ENCODE measurements at places on chromosomes 16 and 17.

DNA sequence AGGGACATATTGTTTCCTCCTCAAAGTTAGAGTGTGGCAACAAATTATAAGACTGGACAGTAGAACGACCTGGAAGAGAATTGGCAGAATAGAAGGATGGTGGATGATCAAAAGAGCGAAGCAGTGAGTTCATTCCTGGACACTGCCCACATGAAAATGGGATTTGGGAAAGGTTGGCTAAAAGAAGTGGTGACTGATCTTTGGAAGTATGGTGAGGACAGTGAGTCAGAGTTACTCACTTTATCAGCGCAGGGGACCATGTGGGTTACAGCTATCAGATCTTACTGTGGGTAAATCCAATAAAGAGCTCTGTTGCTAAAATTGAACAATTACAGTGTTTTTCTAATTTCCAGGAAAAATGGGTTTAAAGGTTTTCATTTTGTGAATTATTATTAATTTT lies 2.7 kb upstream of the TANC2 start:
- H3K4me3 ChIP-seq: no peak overlapping the region
- no peaks in the 10 kb centered on the region for H3K27me3 ChIP-seq
- no peak for DNase-seq
- no peaks in the 10 kb centered on the region for H3K36me3 ChIP-seq
- H3K4me1 ChIP-seq: peaks cover 12% of the 10 kb centered on the region

DNA sequence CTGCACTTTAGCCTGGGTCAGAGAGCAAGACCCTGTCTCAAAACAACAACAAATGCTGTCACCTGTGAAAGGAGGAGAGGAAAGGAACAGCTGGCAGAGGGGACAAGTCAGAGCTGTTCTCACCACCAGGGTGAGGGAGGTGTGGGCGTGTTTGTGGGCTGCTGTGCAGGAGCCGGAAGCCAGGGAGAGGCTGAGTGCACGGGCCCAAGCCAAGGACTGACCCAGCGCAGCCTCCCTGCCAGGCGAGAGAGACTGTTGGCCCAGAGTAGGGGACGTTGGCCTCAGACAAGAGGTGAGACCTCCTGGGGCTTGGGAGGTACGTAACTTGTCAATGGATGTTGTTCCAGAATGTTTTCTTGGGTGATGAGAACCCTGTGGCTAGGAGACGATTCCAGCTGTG lies 10.7 kb downstream of the SPNS2 start:
- DNase-seq: peak; percentile 54
- H3K36me3 ChIP-seq: no peaks in the 10 kb centered on the region
- H3K4me3 ChIP-seq: no peak overlapping the region

GRCh38 chr17:76408037-76408849 lies 23.8 kb downstream of the SPHK1 start:
- H3K4me3 ChIP-seq: no peak overlapping the region
- no peaks in the 10 kb centered on the region for H3K4me1 ChIP-seq
- H3K36me3 ChIP-seq: peaks cover under 1% of the 10 kb centered on the region

- H3K36me3 ChIP-seq: no peaks in the 10 kb centered on the region
- peaks cover 10% of the 10 kb centered on the region for H3K4me1 ChIP-seq
- peaks cover 15% of the 10 kb centered on the region for H3K27me3 ChIP-seq
- no peak overlapping the region for H3K27ac ChIP-seq
Measured at GRCh38 chr17:63537001-63537400, 13.3 kb upstream of the DCAF7 start.

- peaks cover 67% of the 10 kb centered on the region for H3K4me1 ChIP-seq
- DNase-seq: peak; percentile 83
- H3K27ac ChIP-seq: peak overlapping the region; percentile 88
- H3K27me3 ChIP-seq: no peaks in the 10 kb centered on the region
Measured at GRCh38 chr17:12680407-12680897, 14.8 kb downstream of the MYOCD start.

DNA sequence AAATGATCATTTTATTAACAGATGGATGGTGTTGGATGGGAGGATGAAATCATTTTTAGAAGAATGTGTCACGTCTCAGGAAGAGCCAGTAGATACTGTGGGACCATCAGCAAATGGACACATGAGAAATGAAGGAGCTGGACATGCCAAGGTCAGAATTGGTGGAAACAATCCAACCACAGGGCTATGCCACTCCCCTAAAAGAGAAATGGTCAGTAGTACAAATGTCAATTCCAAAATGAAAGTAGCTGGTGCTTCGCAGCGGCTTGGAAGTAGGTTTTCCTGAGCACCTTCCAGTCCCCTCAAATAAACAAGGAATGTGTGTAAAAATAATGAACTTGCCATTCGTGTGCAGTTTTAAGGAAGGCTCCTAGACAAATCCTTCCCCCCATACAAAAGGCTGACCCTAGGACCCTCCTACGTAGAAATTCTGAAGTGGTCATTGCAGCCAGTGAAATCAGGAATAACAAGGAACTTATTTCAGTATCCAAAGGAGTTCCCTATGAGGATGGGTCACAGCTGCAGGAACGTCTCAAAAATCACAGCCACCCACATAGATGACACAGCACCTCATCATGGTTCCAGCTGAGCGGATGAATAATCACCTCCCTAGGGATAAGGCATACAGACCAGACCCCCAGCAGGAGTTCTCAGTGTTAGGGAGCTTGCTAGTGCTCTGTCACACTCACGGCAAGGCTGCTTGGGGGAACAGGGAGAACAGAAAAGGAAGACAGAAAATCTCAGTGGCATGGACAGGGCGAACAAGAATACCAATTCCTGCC lies 239.2 kb downstream of the HS3ST3A1 start:
- H3K27ac ChIP-seq: no peak overlapping the region
- no peak for DNase-seq

GRCh38 chr17:3788200-3788599 lies 12.8 kb downstream of the ITGAE start:
- H3K27ac ChIP-seq: no peak overlapping the region
- H3K36me3 ChIP-seq: no peaks in the 10 kb centered on the region
- H3K4me1 ChIP-seq: no peaks in the 10 kb centered on the region
- no peak overlapping the region for H3K4me3 ChIP-seq
- no peaks in the 10 kb centered on the region for H3K27me3 ChIP-seq
- no peak for DNase-seq

DNA sequence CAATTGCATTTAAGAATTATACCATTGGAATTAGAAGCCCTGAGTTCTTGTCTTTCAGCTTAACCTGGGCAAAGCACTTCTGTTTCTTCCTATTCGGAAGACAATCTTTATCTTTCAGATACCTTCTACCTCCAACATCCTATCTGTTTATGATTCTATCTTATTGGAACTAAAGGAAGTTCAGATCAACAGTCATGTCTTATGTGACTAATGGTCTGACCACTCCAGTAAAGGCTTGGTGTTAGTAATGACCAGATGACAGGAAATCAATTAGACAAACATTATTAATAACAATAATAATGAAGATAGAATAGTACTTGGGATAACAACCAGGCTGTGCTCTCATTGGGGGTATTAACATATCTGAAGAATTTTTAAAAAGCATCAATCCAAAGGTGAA lies 11.3 kb downstream of the HS3ST3A1 start:
- no peak overlapping the region for H3K27ac ChIP-seq
- H3K27me3 ChIP-seq: no peaks in the 10 kb centered on the region
- no peak overlapping the region for H3K4me3 ChIP-seq
- H3K36me3 ChIP-seq: no peaks in the 10 kb centered on the region
- no peak for DNase-seq
- no peaks in the 10 kb centered on the region for H3K4me1 ChIP-seq

DNA sequence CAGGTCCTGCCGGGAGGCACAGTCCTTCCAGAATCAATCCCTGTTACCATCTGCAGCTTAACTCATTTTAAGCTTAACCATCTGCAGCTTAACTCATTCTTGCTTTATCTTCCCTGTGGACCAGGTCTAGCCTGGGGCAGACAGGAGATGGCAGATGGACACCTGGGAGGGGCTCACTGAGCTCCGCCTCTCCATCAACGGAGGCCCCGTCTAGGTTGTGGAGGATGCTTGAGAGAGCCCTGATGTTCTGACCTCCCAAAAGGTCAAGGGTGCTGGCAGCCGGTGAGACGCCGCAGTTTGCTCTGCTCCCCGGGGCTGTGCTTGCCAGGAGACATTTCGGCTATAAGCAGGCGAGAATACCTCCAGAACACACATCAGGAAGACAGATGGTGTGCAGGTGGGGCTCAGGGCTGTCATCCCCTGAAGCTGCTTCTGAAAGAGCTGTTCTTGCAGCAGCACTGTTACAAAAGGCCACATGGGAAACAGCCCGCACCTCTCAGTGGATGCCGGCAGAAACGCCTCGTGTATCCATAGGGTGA lies 41.3 kb downstream of the BAIAP2 start:
- DNase-seq: no peak
- H3K4me1 ChIP-seq: peaks cover 23% of the 10 kb centered on the region
- no peak overlapping the region for H3K27ac ChIP-seq

DNA sequence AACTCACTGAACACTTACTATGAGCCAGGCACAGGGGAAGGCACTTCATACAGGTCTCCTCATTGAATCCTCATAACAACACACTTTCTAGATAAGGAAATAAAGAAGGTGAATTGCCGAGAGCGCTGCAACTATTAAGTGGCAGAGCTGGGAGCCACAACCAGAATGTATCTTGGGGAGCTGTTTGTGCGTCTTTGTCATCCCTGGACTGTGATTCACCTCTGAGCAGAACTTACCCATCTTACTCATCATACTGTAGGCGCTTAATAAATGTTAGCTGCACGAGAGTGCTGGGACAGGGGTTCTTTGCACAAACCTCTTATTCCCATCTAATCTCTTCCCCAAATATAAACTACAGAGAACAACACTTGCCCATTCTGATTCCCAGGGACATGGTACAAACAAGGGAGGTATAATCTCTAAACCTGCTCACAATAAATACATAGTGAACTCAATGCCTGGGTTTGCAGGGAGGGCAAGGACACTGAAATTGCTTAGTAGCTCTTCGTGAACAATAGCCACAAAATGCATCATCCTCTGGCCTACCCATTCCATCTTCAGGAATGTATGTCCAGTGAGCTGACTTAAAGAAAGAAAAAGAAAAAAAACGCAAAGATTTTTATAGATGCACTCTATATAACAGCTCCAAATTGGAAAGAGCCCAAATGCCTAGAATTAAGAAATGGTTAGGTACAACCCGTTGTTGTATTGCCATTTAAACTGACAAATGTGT lies 43.0 kb downstream of the MYO18A start:
- no peaks in the 10 kb centered on the region for H3K36me3 ChIP-seq
- peaks cover 48% of the 10 kb centered on the region for H3K4me1 ChIP-seq
- no peak overlapping the region for H3K27ac ChIP-seq
- no peak overlapping the region for H3K4me3 ChIP-seq
- no peak for DNase-seq

GRCh38 chr17:9421525-9421924 lies 154.1 kb downstream of the STX8 start:
- no peaks in the 10 kb centered on the region for H3K36me3 ChIP-seq
- H3K4me1 ChIP-seq: no peaks in the 10 kb centered on the region
- no peak for DNase-seq
- no peak overlapping the region for H3K4me3 ChIP-seq
- no peak overlapping the region for H3K27ac ChIP-seq

- H3K27ac ChIP-seq: no peak overlapping the region
- H3K27me3 ChIP-seq: peaks cover 28% of the 10 kb centered on the region
- H3K4me3 ChIP-seq: no peak overlapping the region
- peaks cover 15% of the 10 kb centered on the region for H3K4me1 ChIP-seq
- no peaks in the 10 kb centered on the region for H3K36me3 ChIP-seq
Measured at GRCh38 chr16:2977440-2977839, 2.8 kb downstream of the PKMYT1 start.

- no peak overlapping the region for H3K27ac ChIP-seq
- H3K36me3 ChIP-seq: no peaks in the 10 kb centered on the region
- peaks cover 19% of the 10 kb centered on the region for H3K27me3 ChIP-seq
Measured at GRCh38 chr17:82225368-82226029, 3.3 kb upstream of the SLC16A3 start.

GRCh38 chr17:40548982-40549685 lies 16.1 kb downstream of the CCR7 start:
- DNase-seq: peak; percentile 87
- peaks cover 69% of the 10 kb centered on the region for H3K4me1 ChIP-seq
- H3K27ac ChIP-seq: peak overlapping the region; percentile 85
- no peaks in the 10 kb centered on the region for H3K36me3 ChIP-seq

GRCh38 chr17:4583206-4583605 lies 1.1 kb upstream of the SMTNL2 start:
- no peak overlapping the region for H3K27ac ChIP-seq
- H3K27me3 ChIP-seq: peaks cover 45% of the 10 kb centered on the region
- H3K36me3 ChIP-seq: no peaks in the 10 kb centered on the region
- no peak overlapping the region for H3K4me3 ChIP-seq
- peaks cover 17% of the 10 kb centered on the region for H3K4me1 ChIP-seq

- H3K4me1 ChIP-seq: no peaks in the 10 kb centered on the region
- no peaks in the 10 kb centered on the region for H3K36me3 ChIP-seq
- DNase-seq: no peak
- no peak overlapping the region for H3K27ac ChIP-seq
- peaks cover 18% of the 10 kb centered on the region for H3K27me3 ChIP-seq
Measured at GRCh38 chr16:55505333-55506015, 3.4 kb upstream of the LPCAT2 start.

- H3K27ac ChIP-seq: no peak overlapping the region
- H3K36me3 ChIP-seq: no peaks in the 10 kb centered on the region
- no peak for DNase-seq
- no peaks in the 10 kb centered on the region for H3K27me3 ChIP-seq
- H3K4me3 ChIP-seq: no peak overlapping the region
Measured at GRCh38 chr16:48280546-48280945, 33.2 kb upstream of the ABCC11 start.

DNA sequence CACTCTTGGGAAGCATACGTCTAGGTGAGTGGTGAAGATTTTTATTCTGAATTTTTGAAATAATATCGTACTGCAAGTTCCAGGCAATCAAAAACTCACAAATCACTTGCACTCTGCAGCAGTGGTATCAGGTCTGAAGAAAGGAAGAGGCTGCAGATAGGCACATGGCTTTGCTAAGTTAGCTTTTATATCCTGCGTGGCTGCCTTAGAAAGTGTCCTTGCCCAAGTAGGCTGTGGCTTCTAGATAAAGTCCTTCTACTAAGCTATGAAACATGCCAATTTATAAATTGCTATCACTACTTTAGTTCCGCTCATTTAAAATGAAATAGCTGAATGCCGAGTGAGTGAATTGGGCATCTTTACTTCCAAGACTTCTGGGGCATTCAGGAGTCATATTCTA lies 17.9 kb downstream of the WWOX start:
- no peak overlapping the region for H3K4me3 ChIP-seq
- DNase-seq: no peak
- H3K4me1 ChIP-seq: no peaks in the 10 kb centered on the region
- no peaks in the 10 kb centered on the region for H3K36me3 ChIP-seq
- H3K27ac ChIP-seq: no peak overlapping the region

GRCh38 chr17:34673995-34674890 lies 94.9 kb downstream of the TMEM132E start:
- no peaks in the 10 kb centered on the region for H3K36me3 ChIP-seq
- H3K4me3 ChIP-seq: no peak overlapping the region
- H3K4me1 ChIP-seq: no peaks in the 10 kb centered on the region
- H3K27ac ChIP-seq: no peak overlapping the region
- DNase-seq: no peak

- H3K36me3 ChIP-seq: no peaks in the 10 kb centered on the region
- no peaks in the 10 kb centered on the region for H3K27me3 ChIP-seq
- DNase-seq: peak; percentile 67
- H3K4me1 ChIP-seq: no peaks in the 10 kb centered on the region
Measured at GRCh38 chr17:35788477-35789368, 6.7 kb downstream of the MMP28 start.
